ENCODE measurements at places on chromosomes 6 and 20. TPM values are rescaled to one million over a fixed set of nuclear protein-coding genes. Genes with fewer than 3 reads are reported as not detected.

DNA sequence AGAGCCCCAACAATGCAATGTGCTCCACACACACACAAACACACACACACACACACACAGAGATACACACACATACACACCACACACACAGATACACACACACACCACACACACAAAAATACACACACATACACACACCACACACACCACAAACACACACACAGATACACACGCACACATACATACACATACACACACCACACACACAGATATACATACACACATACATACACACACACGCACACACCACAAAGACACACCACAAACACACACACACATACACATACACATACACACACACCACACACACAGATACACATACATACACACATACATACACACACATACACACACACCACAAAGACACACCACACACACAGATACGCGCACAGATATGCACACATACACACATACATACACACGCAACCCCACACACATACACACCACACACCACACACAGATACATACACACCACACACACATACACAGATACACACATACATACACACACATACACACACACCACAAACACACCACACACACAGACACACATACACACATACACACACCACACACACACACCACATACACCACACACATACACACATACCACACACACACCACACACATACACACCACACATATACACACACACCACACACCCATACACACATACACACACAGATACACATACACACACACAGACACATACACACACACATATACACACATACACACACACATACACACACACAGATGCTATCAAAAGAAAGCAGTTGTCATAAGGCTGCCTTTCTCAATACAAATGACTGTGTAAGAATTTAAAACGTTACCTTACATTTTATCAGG lies 128.0 kb downstream of the FOXC1 start:
- H3K27me3 ChIP-seq, result no peaks in the 10 kb centered on the region
- H3K36me3 ChIP-seq, result peaks cover 8% of the 10 kb centered on the region
- no peak overlapping the region for H3K27ac ChIP-seq
- no peaks in the 10 kb centered on the region for H3K4me1 ChIP-seq

Gene CRIP3
- total RNA-seq, result 2.2 TPM

- DNase-seq, result no peak
- H3K4me1 ChIP-seq, result no peaks in the 10 kb centered on the region
- peaks cover 2% of the 10 kb centered on the region for H3K36me3 ChIP-seq
Observed at GRCh38 chr6:136863752-136864151, 41.4 kb downstream of the PEX7 start.

GRCh38 chr6:98669371-98669770 lies 165.0 kb upstream of the POU3F2 start:
- no peak overlapping the region for H3K4me3 ChIP-seq
- no peaks in the 10 kb centered on the region for H3K27me3 ChIP-seq
- H3K27ac ChIP-seq, result no peak overlapping the region
- no peaks in the 10 kb centered on the region for H3K4me1 ChIP-seq

Gene ELOVL4
- 1.4 TPM for total RNA-seq

Data from activated CD8-positive, alpha-beta T cell treated with anti-CD3 and anti-CD28 coated beads for 36 hours (primary cell).